Activated T-cell treated with anti-CD3 and anti-CD28 coated beads for 48 hours (primary cell): ENCODE measurements at places on chromosomes 1 and 21.

DNA sequence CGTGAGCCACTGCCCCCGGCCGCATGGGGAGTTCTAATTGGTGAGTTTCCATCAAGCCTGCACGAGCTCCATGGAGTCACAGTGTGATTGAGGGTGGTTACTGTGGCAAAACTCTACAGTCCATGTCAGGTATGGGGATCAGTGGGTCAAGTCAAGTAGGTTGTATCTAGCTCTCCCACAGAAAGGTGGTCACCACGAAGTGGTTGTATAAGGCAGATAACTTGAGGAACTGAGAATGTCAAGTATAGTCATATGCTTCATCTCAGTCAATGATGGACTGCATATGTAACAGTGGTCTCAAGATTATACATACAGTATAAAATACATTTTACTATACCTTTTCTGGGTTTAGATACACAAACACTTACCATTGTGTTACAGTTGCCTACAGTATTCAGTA lies 348.6 kb upstream of the ZP4 start:
- no peak for DNase-seq

DNA sequence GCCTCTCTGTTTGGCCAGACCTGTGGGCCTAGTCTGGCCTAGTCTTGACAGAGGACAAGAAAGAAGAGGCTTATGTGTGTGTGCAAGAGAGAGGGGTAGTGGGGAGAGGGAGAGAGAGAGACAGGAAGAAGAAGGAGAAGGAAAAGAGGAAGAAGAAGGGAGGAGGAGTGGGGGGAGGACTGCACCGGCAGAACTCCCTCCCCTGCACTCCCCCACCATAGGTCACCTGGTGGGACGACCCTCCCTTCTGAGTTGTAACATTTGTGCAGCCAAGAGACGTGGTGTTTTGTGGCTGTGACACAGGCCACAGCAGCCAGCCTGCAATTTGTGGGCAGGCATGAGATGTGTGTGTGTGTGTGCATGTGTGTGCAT lies 4.3 kb downstream of the INAVA start:
- DNase-seq = no peak

DNA sequence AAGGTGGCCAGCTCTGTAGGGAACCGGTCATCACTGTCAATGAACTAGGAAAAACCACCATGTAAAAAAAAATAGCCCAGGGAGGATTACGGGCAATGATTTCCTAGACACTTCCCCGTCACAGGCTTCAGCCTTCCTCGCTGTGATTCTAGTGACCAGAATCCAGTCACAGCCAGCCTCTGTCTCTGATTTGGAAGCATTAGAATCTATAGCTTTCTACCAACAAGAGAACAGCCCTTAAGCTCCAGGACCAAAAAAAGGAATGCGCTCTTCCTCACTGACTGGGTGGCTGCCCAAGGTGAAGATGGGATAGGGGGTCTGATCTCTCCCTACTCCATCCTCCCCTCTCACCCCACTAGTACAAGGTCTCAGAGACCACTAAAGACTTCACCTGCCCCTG lies 67.2 kb downstream of the TEX35 start:
- DNase-seq = no peak

GRCh38 chr1:114345930-114346479 lies 165.0 kb downstream of the TRIM33 start:
- DNase-seq = no peak

GRCh38 chr21:36630485-36631206 lies 68.3 kb upstream of the SIM2 start:
- DNase-seq = peak; percentile 41

DNA sequence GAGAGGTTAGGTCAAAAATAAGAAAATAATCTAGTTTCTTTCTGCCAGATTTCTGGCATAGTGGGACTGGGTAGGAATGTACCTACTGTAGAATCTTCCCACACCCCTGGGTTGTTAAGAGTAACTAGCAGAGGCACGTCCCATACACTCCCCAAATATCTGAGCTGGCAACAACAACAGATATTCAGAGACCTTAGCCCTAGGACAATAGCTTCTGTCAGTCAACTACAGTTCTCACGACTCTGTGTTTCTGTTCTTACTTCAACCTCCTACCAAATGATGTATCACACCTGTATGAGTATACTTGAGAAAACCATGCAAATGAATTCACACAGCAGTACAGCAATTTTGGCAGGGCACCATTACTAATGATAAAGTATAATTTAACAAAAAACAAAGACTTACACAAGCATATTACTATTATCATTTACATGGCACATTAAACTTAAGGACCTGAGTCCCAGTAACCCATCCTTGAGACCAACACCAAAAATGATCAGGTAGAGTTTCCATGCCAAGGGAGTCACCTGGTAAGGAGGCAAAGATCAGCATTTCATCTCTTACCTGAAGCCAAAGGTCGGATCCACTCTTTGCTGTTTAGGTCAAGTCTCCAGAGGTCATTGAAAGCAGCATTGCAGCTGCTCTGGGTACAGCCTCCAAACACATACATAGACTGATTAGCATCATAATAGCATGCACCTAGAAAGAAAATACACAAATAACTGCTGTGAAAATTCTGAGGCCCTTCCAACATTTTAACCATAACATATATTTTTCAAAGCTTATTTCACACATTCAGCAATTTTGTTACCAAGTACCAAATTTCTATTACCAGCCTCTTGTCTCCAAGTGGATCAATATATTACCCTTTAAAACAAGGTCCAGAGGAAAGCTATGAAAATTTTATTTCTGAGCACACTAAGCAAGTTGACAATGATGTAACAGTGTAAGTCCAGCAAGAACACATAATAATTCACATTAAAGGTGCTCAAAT lies 57.5 kb upstream of the CPLANE2 start:
- DNase-seq = no peak
